HS-27A (cell line): ENCODE measurements at places on chromosomes 1 and 21.
A peak's percentile ranks its signal among the peaks of the same experiment; 100 is the strongest.

DNA sequence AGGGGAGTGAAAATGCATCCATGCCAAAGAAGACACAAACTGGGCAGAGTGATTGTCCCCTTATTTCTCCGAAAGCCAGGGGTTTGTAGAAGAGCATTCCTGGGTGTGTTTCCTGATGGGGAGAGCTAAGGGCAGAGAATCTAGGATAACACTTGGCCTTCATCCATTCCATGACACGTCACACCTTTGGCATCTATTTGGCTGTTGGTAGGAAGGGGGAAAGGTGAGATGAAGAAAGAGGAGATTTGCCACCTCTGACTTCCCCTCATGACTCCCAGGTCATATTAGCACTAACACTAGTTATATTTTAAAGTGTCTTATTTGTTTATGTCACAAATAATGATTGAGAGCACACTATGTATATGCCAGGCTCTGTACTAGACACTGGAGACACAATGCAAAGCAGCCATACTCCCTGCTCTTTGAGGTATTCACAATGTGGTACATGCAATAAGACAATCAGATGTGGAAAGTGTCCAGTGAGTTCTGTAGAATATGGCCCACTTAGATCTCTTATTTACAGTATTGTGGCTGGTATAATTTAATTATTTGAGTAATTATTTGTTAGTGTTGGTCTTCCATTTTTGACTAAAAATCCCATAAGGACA, 54.5 kb upstream of the GADD45A start:
- no peak for DNase-seq

- DNase-seq = no peak
These were observed 69.7 kb upstream of the RGL1 start for GRCh38 chr1:183735069-183735860.

DNA sequence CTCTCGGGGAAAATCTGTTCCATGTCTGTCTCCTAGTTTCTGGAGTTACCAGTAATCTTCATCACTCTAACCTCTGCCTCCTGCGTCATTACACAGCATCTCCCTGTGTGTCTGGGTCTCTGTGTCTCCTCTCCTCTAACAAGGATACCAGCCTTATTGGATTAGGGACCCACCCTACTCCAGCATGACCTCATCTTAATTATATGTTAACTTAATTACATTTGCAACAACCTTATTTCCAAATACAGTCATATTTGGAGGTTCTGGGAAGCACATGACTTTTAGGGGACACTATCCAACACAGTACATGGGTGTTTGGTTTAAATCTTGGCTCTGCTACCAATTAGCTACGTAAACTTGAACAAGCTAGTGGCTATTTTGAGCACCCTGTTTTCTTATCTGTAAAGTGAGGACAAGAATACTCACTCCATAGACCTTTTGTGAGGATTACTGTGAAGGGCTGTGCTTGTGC, 83.9 kb upstream of the SGIP1 start:
- DNase-seq = no peak

GRCh38 chr1:6924891-6925290, 139.6 kb downstream of the CAMTA1 start:
- DNase-seq = no peak

DNA sequence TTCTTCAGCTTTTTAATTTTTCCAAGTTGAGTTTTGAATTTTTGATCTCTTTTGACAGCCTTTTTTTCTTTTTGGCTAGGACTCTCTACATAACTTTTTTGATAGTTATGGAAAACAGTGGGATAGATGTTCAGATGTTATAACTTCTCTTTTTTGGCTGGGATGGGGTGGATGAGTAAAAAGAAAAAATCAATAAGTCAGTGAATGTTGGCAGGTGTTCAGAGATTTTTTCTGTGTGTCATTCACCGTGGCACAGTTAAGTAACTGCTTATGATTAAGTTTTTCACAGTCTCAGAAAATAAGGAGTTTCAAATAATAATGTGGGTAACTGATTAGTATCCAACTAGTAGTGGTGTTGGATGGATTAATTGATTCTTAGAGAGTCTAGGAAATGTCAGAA, 24.0 kb downstream of the HS2ST1 start:
- DNase-seq = no peak

DNA sequence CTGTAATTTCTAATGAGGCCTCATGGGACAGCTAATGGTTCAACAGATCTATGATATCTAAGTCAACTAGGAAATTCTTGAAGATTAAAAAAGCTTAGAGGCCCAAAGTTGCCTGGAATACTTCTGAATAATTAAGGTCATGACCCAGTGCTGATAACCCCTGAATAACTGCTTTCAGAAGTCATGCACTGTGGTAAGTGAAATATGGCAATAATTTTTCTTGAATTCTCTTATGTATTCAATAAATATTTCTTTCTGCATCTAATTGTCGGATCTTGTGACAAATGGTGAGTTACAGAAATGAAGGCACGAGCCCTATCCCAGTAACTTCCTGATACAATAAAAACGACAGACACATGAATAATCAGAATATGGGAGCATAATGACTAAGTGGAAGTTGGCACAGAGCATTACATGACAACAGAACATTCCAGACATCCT, 219.3 kb upstream of the GREM2 start:
- peak; percentile 82 for DNase-seq
